GM10248 (cell line): ENCODE measurements at places on chromosomes 1 and 21.

GRCh38 chr1:181126289-181126688, 37.8 kb downstream of the IER5 start:
- DNase-seq = no peak

DNA sequence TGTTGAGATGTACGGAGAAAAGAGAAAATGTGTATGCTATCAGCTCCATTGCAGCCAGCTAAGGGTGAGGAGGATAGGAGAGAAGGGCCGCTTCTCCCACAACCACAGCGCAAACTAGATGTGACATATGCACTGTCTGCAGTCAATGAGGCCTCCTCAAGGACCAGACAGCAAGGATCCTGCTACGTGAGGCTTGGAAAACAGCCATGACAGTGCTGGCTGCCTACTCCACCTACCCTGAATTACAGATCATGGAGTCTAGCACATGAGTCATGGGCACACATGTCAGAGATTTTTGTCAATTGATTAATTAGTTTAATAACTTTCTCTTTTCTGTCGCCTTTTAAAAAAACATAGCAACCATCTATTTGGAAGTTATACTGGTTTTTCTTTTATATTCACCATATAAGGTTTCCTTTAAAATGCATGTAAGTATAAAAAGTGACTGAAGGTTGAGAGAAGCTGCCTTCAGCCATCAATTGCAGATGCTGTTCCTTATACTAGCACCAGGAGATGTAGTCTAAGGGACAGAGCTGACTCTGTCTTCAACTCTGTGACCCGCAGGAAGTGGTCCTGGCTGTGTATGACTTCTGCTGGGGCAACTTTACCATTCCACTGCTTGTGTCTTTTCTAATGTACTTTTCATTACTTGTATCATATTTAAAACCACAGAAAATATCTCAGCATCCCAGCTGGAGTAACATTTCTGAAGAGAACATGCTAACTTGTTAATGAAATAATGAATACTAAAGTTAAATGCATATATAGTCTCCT, 3.1 kb downstream of the VPS26C start:
- no peak for DNase-seq

DNA sequence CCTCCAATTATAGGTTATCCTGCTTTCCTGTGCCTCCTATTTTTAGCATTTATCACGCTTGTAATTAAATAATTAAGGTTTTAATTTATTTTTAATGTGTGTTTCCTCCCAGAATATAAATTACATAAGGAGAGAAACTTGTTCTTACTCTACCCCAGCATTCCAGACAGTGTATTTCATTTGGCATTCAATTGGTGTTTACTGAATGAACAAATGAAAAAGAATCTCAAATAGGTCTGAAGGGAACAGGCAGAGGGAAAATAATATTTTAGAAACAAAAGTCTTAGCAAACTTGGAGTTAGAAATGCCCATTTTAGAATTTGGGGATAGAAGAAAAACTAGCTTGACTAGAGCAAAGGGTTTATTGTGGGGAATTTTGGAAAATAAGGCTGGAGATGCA, 9.9 kb upstream of the RSRP1 start:
- no peak for DNase-seq

GRCh38 chr1:165117482-165117881, 239.0 kb downstream of the LMX1A start:
- DNase-seq = no peak

GRCh38 chr1:52662645-52663313, 29.8 kb downstream of the SHISAL2A start:
- no peak for DNase-seq

GRCh38 chr1:74356493-74356892, 121.3 kb downstream of the TNNI3K start:
- DNase-seq = no peak

DNA sequence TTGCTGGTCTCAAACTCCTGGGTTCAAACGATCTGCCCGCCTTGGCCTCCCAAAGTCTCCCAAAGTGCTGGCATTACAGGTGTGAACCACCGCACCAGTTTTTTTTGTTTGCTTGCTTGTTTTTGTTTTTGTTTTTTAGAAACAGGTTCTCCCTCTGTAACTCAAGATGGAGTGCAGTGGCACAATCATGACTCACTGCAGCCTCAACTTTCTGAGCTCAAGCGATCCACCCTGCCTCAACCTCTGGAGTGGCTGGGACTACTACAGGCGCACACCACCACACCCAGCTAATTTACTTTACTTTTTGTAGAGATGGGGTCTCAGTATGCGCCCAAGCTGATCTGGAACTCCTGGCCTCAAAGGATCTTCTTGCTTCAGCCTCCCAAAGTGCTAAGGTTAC, 47.3 kb upstream of the USP1 start:
- DNase-seq = no peak

- DNase-seq = peak; percentile 83
These were observed 11.9 kb downstream of the MEF2D start for GRCh38 chr1:156488566-156489165.

GRCh38 chr1:25569597-25570396, 26.4 kb downstream of the LDLRAP1 start:
- no peak for DNase-seq

GRCh38 chr1:38848071-38848470, 11.5 kb downstream of the RRAGC start:
- no peak for DNase-seq

GRCh38 chr21:44301961-44302406, 2.1 kb downstream of the PFKL start:
- DNase-seq = no peak

DNA sequence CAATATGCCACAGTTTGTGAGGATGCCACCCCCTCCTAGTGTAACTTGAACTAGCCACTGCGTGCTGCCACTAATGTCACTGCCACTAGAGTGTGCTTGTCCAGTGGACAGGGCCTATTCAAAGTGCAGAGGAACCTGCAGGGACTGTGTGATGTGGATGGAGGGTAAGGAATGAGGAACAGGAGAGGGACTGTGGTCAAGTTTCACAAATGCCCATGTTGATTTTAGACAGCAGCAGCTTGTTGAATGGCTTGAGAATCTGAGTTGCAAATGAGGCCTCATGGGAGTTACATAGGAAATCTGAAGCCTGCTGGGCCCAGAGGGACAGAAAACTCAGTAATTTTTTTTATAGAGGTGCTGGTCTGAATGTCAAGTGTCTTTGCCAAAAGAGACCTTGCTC, 112.3 kb downstream of the HHAT start:
- DNase-seq = no peak

DNA sequence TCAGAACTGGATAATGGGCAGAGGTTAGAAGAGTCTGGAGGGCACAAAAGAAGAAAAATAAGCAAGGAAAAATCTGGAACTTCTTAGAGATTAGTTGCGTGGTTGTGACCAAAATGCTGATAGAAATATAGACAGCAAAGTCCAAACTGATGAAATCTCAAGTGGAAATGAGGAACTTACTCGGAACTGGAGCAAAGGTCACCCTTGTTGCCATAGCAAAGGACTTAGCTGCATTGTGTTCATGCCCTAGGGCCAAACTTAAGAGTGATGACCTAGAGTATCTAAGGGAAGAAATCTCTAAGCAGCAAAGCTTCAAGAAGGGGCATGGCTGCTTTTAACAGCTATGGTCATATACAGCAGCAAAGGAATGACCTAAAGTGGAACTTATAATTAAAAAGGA, 180.0 kb downstream of the TTLL7 start:
- DNase-seq = no peak

DNA sequence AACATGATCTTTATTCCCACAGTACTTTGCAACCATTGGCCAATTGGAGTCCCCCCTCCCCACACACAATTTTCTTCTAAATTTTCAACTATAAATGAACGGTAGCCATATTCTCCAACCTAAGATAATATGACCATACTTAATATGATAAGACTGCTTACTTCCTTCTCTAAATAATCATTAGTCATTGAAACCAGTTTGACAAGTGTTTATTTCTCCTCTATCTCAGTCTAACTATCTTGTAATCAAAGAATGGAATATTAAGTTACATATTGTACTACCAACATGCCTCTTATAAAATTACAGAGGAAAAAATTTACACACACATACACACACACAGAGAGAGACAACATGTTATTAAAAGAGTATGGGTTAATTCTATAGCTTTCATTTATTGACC, 567.4 kb upstream of the TMPRSS15 start:
- DNase-seq = no peak

GRCh38 chr1:53182111-53182593, 14.5 kb upstream of the CPT2 start:
- DNase-seq = peak; percentile 78

- DNase-seq = no peak
These were observed 70.9 kb upstream of the ADGRL2 start for GRCh38 chr1:81729818-81730217.

DNA sequence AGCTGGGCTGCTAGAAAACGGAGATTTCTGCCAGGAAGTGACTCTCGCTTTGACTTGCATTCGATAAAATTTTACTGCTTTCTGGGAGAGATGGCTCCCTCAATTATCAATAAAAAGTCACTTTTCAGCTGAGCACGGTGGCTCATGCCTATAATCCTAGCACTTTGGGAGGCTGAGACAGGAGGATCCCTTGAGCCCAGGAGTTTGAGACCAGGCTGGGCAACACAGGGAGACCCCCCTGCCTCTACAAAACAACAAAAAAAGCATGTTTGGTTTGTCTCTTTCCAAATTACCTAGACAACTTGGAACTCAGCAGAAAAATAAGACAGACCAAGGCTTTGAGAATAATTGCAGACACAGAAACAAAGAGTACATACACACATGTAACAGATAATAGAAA, 12.9 kb upstream of the ENSA start:
- DNase-seq = no peak

GRCh38 chr1:106398391-106398790, 658.1 kb upstream of the PRMT6 start:
- no peak for DNase-seq

DNA sequence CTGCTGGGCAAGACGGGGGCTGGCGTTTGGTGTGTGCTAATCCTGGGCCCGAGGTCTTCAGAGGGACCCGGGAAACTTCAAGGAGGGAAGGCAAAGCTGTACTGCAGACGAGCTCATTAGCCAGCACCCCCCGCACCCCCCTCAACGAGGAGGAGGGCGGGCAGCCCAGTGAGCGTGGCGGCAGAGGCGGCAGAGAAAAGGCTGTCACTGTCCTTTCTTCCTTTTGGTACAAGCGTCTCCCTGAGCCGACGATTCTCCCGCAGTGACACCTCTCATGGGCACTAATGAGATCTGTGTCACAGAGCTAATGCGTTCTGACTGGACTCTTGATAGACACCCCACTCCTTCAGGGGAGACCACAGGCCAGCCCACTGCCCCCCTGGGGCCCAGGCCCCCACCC, 29.5 kb downstream of the DMAP1 start:
- no peak for DNase-seq

DNA sequence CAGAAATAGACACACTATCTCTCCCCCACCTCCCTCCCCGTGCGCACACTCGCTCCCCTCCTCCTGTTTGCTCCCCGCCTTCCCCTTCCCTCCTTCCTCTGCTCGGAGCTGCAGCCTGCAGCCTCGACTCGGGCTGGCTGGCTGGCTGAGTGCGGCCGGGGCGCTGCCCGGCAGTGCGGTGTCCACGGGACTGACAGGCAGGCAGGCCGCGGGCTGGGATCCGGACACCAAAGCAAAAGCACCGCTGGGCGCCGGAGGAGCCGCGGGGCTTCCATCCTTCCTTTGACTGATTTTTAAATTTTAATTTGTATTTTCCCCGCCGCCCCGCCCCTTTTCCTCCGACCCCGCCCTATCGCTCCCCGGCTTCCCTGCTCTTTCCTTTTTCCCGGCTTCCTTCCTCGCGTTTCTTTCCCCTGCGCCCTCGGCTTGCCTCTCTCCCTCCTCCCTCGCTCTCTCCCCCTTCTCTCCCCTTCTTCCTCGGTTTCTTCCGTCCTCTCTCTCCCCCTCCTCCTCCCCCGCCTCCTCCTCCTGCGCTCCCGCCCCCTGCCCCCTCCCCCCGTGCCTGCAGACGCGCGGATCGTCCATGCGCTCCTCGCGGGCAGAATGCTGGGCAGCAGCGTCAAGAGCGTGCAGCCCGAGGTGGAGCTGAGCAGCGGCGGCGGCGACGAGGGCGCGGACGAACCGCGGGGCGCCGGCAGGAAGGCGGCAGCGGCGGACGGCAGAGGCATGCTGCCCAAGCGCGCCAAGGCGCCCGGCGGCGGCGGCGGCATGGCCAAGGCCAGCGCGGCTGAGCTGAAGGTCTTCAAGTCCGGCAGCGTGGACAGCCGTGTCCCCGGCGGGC, 109.4 kb downstream of the NAV1 start:
- DNase-seq = no peak

- no peak for DNase-seq
These were observed 99.4 kb upstream of the SPATA6 start for GRCh38 chr1:48571303-48571987.

- no peak for DNase-seq
These were observed 158.1 kb upstream of the IGSF21 start for GRCh38 chr1:17949511-17949910.

DNA sequence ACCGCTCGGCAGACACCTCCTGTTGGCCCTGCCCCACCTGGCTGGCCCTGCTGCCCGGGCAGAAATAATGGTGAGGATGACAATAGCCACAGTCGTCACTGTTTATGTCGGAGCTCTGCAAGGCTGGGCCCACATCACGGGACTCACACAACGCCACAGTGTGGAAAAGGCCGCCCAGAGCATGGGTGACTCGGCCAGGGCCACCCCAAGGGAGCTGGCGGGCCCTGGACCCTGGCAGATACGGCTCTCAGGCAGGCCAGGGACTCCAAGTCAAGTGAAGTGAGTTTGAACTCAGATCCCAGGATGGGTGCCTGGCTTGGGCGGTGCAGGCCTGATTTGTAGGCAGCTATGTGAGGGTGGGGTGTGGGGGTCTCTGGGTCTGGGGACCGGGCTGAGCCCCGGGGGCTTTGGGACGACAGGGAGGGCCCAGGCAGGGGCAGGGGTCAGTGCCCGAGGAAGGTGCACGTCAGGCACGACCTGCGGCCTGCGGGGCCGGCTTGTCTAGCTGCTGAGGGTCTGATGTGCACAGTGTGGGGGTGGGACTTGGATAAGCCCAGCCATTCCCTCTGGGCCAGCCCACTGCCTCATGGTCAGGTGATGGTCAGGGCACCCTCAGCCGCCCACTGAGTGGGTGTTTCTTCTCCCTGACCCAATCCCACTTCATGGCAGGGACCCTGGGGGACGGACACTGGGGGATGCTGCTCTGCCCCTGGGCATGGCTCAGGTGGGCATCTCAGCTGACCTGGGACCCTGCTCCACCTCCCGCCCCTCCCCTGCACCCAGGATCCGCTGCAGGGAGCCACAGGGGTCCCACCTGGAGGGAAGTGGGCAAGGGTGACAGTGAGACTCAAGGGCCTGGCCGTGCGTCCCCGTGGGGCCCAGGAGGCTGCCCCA, 1.0 kb downstream of the RNF223 start:
- no peak for DNase-seq

- DNase-seq = no peak
These were observed 482.0 kb downstream of the SETD4 start for GRCh38 chr21:35578347-35578782.

- no peak for DNase-seq
These were observed 891 bp downstream of the HMGN1 start for GRCh38 chr21:39348040-39348354.

GRCh38 chr1:160367934-160368923, 1.4 kb downstream of the NHLH1 start:
- DNase-seq = no peak

DNA sequence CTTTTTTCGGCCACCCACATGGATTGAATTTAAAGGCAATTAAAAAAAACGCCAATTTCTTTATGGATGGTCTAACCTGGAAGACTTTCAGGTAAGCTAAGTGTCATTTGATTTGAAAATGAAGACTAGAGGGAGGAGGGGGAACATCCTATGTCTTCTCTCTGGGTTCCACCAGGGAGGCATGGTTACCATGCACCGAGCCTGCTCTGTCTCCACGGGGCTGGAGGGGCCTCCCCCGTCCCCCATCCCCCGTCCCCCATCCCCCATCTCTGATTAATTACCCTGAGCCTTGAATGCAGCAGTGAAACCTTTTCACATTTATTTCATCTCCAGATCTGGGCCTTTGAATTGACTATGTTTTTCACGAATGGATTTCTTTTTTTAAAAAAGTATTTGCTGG, 135.1 kb downstream of the TLR5 start:
- no peak for DNase-seq
